ENCODE measurements at places on chromosomes 13 and 19.

DNA sequence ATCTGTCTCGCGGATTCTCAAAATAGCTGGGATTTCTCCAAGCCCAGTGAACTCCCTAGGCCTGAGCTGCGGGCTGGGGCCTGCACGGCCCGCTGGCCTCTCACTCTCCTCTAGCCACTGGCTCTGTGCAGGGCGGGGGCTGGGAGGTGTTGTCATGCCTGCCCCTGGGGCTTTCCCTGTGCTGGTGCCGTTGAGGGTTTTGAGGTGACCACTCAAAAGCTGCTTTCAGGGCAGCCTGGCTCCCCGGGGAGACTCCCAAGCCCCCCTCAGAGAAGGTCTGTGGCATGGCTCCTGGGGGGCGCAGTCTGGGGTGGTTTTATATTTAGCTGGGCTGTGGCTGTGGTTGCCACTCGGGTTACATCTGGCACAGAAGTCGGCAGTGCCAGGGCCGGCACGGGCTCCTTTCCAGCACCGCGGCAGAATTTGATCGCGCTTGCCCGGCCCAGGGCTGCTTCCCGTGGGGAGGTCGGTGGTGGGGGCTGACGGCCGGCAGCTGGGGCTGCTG lies 10.0 kb downstream of the NDUFB7 start:
- DNase-seq, result no peak

GRCh38 chr19:18928018-18928805 lies 8.7 kb downstream of the DDX49 start:
- DNase-seq, result no peak

GRCh38 chr19:17490411-17490810 lies 20.1 kb downstream of the SLC27A1 start:
- no peak for DNase-seq

DNA sequence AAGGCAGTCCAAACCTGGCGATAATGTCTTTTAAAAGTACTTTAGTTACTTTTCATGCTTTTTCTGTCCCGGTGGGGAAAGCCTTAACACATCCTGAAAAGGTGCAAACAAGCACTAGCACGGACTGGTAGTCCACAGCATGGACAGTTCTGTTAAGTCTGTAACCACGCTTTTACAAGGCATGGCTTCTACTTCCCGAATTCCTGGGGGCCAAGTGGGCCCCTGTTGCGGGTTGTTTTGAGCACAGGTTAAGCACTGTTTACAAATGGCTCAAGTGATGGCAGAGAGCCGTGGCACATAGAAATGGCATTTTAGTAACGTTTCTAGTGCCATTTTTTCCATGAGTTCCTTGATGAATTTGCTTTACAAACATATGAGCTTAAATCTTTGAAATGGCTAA lies 37.6 kb downstream of the ZNF493 start:
- no peak for DNase-seq

- no peak for DNase-seq
Measured at GRCh38 chr13:113903912-113904311, 40.0 kb upstream of the GAS6 start.

GRCh38 chr13:76975863-76976262 lies 16.0 kb upstream of the CLN5 start:
- DNase-seq, result no peak

- DNase-seq, result no peak
Measured at GRCh38 chr19:3175781-3176714, 2.5 kb upstream of the S1PR4 start.

DNA sequence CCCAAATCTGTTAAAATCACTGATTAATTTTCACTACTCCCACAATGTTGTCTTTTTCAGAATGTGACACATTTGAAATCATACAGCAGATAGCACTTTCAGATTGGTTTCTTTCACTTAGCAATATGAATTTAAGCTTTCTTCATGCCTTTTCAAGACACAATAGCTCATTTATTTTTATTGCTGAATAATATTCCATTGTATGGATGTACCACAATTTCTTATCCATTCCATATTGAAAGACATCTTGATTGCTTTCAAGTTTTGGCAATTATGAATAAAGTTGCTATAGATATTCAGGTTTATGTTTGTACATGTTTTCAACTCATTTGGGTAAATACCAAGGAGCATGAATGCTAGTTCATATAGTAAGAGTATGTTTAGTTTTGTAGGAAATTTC lies 2635.6 kb upstream of the PCDH20 start:
- DNase-seq, result no peak

DNA sequence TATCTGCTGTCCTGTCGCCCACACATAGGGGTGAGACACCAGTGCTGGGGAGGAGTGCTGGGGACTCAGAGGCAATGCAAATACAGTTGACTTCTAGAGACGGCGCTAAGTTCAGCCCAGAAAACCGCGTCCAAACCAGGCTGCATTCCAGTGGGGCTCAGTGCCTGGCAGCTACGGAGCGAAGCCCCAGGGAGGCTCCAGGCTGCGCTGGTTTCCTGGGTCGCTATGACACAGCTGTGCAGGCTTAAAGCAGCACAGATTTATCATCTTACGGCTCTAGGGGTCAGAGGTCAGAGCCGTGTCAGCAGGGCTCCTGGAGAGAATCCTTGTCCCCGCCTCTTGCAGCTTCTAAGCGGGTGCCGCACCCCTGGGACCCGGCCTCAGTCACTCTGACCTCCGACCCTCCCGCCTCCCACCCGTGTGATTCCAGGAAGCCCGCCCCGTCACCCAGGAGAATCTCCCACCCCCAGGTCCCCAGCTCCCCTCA lies 61.6 kb downstream of the ANKRD10 start:
- DNase-seq, result no peak

DNA sequence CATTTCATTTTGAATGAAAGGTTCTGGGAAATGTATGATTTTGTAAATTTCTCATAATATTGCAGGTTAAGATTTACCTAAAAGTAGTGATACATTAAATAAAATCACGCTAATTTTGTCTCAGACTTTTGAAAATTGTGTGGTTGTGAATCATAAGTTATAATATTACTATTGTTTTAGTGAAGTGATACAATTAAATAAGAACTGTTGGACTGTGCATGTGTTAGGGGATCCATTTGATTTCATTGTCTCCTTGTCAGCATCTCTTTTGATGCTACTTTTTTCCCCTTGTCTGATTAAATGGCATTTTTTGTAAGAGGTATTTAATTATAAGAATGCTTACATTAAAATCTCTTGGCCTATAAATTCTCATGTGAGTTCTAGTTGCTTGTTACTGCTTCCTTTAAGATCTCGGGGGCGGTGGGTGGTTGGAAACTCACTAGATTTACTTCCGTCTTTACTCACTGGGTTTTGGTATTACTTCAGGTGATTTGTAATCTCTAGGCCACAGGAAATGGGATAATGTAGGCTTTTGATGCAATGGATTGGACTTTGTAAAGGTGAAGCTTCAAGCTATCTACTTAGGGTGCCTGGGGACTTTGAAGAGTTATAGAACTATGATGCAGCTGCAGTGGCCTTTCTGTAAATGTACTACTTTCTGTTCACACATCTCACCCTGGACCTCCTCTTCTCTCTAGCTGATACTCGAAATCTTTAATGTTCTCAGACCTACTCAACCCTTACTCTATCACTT lies 66.5 kb downstream of the PAN3 start:
- DNase-seq, result peak; percentile 64

- no peak for DNase-seq
Measured at GRCh38 chr13:101697745-101698144, 245.3 kb downstream of the ITGBL1 start.

GRCh38 chr13:113825841-113826240 lies 38.0 kb downstream of the GAS6 start:
- no peak for DNase-seq

- DNase-seq, result no peak
Measured at GRCh38 chr19:55373993-55374757, 2.5 kb upstream of the TMEM190 start.

DNA sequence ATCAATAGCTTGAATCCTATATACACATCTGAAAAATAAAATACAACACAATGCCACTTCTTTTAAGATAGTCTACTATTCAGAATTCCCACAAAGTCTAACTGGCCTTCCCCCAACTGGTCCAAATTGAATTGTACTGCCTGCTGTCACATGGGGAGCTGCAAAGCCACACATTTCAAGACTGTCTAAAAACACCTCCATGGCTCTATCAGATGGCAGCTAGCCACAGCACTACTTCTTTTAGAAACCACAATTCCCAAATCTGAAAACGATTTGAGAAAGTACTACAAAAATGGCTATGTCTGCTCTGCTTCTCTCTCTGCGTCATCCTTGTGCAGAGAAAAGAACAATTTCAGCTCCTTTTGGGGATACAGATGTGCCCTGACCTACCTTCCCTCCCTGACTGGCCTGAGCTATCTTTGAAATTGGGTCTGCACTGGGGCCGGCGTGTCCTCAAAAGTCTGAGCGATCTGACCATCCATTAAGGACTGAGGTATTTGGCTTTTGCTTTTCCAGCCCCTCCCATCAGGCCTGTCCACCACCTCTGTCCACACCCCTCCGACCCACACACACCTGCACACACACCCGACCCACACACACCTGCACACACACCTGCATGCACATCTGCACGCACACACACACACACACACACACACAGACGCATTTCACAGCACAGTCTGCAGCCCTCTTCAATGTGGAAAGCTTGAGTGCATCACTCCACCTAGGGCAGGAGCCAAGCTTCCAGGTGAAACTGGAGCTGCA lies 68.6 kb upstream of the IPO5 start:
- DNase-seq, result no peak

DNA sequence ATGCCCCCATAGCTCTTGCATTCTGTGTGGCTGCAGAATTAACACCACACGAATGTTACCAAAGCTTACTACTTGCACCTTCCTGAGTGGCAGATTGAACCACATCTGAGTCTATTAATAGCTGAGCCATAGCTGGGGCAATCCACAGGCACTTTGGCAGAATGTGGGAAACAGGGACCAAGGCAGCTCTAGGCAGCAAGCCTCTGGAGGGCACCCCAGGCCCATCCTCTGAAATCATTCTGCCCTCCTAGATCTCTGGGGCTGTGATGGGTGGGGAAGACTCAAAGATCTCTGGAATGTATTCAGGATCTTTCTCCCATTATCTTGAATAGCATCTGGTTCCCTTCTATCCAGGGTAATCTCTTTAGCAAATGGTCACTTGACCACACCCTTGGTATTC lies 139.3 kb downstream of the TNFRSF19 start:
- no peak for DNase-seq

GRCh38 chr13:98267080-98267912 lies 90.2 kb upstream of the RNF113B start:
- DNase-seq, result no peak

DNA sequence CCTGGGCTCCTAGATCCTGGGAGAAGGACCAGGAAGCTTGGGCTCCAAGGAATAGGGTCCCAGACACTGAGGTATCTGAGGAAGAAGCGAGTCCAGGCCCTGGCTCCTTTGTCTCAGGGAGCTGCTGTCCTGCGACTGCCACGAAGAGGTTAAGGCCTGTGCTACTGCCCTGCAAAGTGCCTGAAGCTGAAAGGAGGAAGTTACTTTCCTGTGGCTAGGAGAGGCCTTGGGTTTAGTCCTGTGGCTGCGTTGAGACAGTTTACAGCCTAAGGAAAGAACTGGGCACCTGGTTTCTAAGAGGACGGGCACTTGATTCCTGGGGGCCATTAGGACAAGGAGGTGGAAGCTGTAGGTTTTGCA lies 2.8 kb downstream of the MYADM start:
- DNase-seq, result no peak

DNA sequence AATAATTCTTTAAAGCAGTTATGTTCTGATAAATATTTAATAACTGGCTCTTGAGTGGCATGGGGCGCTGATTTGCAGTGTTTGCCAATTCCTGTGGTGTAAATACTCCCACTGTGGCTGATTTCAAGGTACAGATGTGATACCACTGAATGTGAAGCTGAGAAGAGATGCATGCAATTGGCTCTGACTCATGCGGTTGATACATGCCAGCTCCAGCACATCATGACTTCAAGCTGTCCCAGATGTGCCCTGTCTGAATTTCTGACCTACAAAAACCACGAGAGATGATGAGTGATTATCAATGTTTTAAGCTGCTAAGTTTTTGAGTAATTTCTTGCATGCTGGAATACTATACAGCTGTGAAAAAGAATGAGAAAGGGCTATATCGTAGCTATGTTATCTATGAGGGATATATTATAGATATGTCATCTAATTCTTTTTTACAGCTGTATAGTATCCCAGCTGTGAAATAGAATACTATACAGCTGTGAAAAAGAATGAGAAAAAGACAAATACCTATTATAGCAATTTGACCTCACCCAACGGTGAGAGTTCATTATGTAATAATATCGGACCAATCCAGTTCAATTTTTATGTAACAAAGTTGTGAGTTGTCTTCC lies 7.6 kb upstream of the ACSBG2 start:
- no peak for DNase-seq

GRCh38 chr19:1396768-1397679 lies 4.3 kb downstream of the GAMT start:
- no peak for DNase-seq

- DNase-seq, result no peak
Measured at GRCh38 chr13:102346769-102347168, 55.1 kb downstream of the FGF14 start.

DNA sequence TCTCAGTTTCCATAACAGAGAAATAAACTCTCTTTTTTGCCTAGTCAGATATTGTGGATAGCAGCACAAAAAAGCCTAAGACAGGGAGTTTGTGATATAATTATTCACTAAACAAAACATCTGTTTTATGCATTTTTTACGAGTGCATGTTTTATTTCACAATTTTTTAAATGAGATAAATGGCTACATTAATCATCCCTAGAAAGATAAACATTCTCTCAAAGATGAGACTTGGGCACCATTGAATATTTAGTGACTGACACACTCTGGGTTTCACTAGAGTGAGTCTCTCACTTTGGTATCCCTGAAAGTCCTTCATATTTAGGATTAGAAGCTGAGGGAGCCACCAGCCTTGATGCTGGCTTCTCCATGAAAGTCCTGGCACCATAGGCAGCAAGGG lies 74.3 kb upstream of the LRCH1 start:
- no peak for DNase-seq

- DNase-seq, result no peak
Measured at GRCh38 chr19:54572696-54573311, 786 bp upstream of the LILRA2 start.

DNA sequence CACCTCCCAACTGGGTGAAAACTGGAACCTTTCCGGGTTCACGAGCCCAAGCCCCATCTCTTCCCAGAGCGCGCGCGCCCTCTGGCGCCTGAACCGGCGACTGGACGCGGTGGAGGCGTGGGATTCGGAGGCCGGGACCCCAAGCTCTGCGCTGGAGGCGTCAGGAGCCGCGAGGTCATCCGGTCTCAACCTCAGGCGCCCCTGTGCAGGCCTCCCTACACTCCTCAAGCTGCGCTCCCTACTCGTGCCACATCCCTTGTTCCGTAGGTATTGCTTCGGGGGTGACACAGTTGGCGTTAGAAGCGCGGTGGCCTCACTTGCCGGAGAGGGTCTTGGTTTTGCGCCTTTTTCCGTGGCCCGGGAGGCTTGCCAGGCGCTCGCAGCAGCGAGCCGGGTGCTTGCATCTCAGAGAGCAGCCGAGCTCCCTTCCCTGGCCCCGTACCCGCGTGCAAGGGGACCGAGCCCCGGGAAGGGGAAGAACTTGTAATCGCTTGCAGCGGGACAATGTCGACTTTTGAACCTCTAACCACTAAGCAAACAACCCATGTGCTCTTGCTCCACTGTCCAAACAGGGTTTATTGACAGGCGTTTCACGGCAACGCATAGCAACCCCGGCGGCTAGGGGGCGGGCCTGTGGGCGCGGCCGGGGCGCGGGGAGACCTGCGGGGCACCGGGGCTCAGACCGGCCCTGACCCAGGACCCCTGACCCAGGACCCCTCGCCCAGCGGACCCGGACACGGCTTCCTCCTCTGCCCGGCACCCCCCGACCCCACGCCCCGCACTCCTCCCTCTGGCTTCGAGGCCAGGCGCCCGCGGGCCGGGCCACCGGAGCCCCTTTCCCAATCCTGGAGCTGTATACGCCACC lies 8.5 kb downstream of the CDX2 start:
- peak; percentile 64 for DNase-seq

- DNase-seq, result no peak
Measured at GRCh38 chr19:49390929-49391359, 2.9 kb downstream of the KASH5 start.
